ENCODE measurements at places on chromosomes 16 and 17.

DNA sequence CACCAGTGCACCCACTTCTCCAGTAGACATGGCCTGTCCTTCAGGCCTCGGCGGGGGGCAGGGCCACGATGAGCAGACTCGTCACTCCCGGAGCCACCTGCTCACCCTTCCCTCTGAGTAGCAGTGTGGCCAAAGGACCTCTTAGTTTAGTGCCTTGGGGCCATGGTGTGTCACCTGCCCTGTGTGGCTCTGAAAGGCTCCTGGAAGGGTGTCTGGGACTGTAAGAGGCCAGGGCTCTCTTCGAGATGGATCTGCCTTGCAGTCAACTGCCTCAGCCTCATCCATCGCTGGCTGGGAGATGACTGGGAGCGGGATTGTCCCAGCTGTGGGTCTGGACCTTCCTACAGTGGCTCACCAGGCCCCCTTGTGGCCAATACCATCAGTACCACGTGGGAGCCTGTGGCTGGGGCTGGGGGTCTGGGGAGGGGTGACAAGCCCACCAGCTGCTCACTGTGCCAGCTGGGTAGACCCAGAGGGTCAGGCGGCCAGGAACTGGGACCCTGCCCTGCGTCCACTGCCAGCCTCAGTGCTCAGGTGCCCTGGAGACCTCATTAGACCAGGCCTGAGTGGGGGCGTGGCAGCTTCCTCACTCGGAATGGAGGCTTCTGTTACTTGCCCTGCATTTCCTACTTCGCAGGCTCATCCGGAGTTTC lies 133.4 kb downstream of the OR1D5 start:
- DNase-seq: peak; percentile 64

DNA sequence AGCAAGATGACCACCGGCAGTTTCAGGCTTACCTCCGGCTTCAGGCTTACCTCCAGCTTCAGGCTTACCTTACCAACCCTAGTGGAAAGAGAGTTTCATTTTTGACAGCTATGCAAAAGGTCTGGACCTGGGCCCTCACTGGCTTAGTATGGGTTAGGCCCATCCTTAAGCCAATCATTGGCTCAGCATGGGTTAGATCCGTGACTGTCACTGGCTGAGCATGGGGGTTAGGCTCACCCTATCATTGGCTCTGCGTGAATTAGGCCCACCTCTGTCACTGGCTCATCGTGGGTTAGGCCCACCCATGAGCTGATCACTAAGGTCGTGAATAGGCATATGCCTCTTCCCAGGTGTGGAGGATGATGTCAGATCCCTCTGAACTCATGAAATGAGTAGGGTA lies 8.1 kb downstream of the NDE1 start:
- DNase-seq: no peak

DNA sequence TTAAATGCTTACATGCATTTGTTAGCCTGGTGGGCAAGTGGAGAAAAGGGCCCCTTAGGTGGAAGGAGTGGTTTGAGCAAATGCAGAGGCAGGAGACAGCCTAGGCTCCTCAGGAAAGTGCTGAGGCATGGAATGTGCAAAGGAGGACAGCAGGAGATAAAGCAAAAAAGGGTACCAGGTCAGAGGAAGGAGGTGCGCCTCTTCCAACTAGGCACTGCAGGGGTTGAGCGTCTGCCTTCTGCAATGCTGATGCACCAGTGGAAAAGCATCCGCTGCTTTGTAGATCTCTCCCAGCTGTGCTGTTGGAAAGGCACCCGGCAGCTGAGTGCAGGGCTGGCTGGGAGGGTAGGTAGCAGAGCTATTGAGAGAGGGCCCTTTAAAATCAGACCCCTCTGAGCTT lies 287.0 kb upstream of the XYLT1 start:
- DNase-seq: no peak

DNA sequence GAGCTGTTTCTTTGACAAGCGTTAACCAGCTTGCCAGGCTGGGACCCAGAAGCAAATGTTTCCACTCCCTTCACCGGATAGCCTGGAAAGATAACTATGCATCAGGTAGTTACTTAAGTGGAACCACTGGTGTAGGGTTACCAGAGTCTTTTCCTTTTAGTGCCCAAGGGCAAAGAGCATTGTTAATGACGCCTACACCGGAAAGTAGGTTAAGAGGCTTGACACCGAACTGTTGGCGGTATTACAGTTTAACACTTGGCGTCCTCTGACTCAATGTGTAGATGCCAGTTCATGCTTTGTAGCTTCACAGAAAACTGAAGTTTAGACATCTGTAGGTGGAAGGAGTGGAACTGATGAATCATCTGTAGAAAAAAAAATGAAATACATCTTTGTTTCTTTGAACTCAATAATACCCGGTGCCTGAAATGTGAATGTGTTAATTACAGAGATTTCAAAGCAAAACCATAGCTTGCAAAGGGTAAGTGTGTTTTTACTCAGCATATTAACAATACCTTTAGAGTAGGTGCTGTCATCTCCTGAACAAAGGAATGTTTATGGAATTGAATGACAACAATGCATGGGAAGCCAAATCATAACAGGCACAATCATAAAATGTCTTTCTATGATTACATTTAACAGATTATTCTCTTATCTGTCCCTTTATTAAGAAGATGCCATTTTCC lies 426.7 kb upstream of the SALL1 start:
- DNase-seq: no peak

- no peak for DNase-seq
These were observed 5.8 kb upstream of the UTS2R start for GRCh38 chr17:82365606-82366295.

GRCh38 chr16:22291860-22292318 lies 5.3 kb upstream of the POLR3E start:
- DNase-seq: no peak

DNA sequence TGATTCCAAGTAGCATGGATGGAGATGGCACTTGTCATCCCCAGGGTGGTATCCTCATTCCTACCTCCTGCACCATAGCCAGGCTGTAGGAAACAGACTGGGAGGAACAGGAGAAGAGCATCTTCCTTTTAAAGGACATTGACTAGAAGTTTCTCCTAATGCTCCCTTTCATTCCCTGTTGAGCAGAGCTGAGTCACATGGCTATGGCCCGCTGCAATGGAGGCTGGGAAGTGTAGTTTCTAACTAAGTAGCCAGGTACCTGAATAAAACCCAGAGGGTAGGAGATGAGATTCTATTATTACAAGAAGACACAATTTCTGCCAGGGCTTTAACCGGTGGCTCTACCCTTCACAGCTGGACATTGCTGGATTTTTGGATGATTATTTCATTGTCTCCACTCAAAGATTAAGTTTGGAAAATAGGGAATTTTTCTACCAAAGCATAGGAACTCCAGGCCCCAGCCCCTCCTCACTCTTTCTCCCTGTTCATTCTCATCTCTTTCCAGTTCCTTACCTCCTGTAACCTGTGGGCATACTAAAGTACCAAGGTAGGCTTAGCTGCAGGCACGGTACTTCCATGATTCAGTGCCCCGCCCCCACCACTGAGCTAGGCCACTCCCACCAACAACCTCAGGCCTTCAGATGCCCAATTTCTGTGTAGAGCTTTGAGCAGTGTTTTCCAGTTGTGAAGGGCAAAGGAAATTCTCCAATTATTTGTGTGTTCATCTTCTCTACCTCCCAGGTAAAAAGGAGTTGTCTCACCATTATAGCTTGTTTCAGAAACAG lies 378.3 kb downstream of the CDH13 start:
- no peak for DNase-seq

GRCh38 chr17:81294512-81295030 lies 536 bp downstream of the SLC38A10 start:
- DNase-seq: no peak

DNA sequence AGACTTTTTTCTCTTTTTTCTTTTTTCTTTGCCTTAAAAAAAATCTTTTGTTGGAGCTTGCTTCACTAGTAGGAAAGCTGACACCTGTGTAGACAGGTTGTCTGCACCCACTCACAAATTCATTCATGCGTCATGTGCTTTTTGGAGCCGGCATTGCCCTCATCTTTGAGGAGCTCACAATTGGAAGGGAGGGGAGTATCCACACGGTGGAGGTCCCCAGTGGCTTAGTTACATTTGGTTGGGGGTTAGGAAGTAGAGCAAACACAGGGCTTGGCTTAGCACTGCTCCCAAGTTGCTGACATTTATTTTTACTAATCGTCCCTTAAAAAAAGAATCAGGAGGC lies 18.7 kb upstream of the MEIOB start:
- DNase-seq: no peak

DNA sequence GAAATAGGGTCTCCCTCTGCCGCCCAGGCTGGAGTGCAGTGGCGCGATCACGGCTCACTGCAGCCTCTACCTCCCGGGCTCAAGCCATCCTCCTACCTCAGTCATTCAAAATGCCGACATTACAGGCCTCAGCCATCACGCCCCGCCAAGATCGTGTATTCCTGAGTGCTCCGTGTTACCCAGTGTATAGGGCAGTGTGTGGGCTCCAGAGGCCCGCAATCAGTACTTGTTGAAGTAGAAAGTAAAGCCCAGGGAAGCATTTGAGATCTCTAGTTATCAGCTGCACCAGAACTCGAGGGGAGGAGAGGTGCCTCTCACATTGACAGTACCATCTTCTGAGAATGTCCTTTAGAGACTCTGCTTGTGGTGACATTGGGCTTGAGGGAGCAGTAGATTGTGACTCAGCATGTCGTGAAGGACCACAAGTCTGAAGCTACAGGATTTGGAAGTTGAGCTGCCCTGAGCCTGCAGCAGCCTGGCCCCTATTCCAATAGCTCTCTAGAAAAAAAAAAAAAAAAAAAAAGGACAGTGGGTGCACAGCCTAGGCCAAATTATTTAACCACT lies 1.1 kb upstream of the PRPSAP1 start:
- no peak for DNase-seq

DNA sequence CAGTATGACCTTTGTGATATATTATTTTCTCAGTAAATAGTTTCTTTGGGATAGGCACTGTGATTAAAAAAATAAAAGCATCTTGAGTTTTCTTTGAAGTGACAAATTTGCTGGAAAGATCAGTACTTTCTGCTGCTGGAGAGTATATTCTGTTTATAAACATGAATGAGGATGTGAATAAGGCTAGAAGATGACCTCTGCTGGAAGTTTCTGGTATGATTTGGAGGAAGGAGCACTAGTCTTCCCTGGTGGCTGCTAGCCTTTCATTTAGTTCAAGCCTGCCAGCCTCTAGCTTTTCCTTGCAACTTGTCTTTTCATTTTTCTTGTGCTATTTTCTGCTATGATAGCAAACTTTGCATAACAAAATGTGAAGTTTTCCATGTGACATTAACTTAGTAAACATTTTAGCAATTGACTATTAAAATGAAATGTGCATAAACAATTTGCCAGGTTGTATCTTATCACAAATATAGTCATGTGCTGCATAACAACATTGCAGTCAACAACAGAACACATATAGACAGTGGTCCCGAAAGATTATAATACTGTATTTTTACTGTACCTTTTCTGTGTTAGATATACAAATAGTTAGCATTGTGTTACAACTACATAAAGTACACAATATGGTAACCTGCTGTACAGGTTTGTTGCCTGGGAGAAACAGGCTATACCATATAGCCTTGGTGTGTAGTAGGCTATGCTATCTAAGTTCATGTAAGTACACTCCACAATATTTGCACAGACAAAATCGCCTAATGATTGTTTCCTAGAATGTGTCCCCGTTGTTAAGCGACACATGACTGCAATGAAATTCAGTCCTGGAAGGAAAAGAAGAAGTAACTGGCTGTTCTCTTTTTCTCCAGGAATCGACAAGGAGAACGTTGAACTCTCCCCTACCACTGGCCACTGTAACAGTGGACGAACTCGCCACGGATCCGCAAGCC lies 18.1 kb upstream of the RAB11FIP4 start:
- no peak for DNase-seq

DNA sequence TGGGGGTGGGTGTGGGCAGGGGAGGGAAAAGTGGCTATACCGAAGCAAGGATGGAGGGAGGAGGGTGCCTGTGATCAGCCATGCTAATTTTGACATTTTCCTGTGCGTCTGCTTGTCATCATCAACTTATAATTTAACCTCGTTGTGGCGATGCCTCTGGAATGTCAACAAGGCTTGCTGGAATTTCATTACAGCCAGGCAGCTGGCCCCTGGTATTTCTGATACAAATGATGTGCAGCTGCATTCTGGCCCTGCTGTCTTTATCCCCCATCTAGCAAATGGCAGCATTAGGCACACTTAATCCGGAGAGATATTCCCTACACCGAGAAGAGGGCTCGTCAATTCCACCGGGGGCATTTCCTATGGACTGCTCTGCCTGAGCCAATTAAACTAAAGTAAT lies 278.3 kb upstream of the CCL2 start:
- peak; percentile 3 for DNase-seq

DNA sequence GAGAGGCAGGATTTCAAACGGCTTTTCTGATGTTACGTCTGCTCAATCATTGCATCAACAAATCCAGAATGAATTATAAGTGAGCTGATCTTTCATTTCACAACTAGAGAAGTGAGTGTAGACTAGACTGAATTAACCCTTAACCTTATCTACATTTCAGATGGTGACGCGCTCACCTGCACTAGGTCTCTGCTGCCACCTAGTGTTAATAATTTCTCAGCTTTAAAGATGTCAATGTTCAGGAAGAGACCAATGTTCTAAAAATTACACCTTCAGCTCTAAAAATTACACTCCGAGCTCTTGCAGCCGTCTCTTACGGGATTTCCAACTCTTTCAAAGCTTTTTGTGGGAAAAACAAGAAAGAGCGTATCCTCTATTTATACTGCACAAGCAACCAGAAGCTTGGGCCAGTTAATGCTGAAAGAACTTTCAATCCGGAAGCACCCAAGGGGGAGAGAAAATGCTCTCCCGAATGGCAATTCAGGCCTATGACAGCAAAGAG lies 88.2 kb upstream of the FA2H start:
- DNase-seq: peak; percentile 33

GRCh38 chr16:19095654-19096053 lies 18.1 kb upstream of the ITPRIPL2 start:
- no peak for DNase-seq

GRCh38 chr17:17972952-17973254 lies 241 bp downstream of the DRC3 start:
- DNase-seq: no peak

- DNase-seq: no peak
These were observed 229.9 kb downstream of the ABCC12 start for GRCh38 chr16:47925811-47926460.

- DNase-seq: no peak
These were observed 9.8 kb downstream of the TMEM204 start for GRCh38 chr16:1543085-1543896.

DNA sequence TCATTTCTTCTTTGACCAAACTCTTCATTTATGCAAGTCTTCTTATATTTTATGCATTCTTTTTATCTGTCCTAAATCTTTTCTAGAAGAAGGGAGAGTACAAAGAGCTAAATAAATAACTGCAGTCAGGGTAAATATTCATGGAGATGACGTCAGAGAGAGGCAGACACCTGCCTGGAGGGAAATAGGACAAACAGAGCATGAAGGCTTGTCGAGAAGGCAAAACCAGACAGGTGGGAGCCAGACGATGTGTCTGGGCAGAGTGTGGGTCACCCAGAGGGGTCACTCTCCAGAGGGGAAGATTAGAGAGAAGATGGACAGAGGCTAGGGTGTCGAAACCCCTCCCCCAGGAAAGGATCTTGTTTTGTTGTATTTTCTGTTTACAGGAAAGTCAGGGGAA lies 78.3 kb upstream of the RPL38 start:
- DNase-seq: no peak
